Stimulated activated naive CD4-positive, alpha-beta T cell treated with Interleukin-2 at 50 U/mL for 16 hours (primary cell): ENCODE measurements at places on chromosomes 1 and 21.

- no peak for DNase-seq
These were observed 489.8 kb upstream of the TMPRSS15 start for GRCh38 chr21:18893406-18893805.

- no peak for DNase-seq
These were observed 21.5 kb upstream of the MYSM1 start for GRCh38 chr1:58721247-58721820.

- DNase-seq: no peak
These were observed 179.2 kb downstream of the BACH1 start for GRCh38 chr21:29477941-29478340.

- no peak for DNase-seq
These were observed 65.6 kb downstream of the OPTC start for GRCh38 chr1:203559523-203559922.

DNA sequence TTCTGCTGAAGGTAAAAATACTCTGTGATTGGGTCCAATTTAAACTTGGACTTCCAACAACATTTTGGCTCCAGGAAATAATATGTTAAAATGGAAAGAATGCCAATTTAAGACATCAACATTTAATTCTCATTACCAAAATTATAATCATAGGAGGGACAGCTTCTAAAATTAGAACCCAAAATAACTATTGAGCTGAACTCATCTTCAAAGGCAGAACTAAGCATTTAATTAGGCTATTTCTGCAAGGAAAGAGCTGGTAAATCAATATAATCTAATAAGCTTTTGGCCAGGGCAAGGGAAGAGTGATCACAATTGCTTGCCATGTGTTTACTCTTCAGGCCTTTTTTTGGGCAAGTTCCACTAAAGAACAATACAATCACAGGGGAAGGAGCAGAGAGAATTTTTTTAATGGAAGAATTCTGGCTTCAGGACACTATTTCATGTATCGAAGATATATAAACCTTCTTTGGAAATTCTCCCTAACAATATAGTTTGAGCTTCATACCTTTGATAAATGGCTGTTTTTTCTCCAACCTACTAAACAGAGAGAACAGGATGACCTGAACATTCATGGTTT is 133.1 kb upstream of the PTBP2 start:
- no peak for DNase-seq

GRCh38 chr1:46448109-46448911 is 41.3 kb upstream of the DMBX1 start:
- no peak for DNase-seq

DNA sequence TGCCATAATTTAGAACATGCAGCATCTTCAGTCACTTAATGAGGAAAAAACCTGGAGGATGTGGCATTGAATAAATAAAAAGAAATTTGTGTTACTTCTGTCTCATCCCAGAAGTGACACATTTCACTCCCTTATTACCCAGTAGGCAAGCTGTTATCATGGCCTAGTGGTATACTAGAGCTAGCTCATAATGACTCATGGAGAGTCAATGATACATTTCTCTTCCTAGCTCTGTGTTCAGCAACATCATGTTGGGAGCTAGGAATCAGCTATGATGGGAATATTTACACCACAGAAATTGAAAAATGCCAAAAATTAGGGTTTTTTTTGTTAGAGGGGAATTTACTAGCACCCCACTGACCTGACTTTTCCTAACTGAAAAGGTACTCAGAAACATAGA is 182.7 kb downstream of the HMCN1 start:
- DNase-seq: no peak

GRCh38 chr1:218985424-218985984 is 188.2 kb upstream of the LYPLAL1 start:
- no peak for DNase-seq

GRCh38 chr1:70153739-70154138 is 51.6 kb downstream of the LRRC40 start:
- DNase-seq: no peak

- no peak for DNase-seq
These were observed 13.4 kb downstream of the PLEKHO1 start for GRCh38 chr1:150162862-150163706.

DNA sequence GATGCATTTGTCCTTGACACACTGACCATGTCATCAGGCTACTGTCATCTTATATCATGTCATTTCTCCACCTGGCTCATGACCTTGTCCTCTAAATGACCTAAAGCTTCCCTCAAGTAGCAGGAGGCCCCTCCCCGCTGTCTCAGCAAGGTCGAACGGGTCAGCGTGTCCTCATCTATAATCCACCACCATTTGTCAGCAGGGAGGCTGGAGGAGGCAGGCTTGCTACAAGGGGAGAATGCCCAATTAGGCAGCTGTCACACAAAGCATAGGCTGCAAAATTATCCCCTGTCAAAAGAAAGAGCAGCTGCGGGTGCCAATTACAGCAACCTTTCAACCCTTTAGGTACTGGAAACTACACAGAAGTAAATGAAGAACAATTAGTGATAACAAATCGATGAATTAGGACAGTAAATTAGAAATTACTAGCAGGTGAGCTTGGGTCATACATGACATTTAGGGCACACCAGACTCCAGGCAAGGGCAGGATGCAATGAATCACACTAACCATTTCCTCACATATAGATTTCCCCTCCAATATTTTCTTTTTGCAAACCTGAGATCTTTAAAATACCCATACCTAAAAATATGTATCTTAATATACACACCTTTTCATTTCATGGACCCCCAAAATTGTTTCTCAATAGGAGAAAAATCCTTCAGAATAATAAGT is 61.2 kb downstream of the NRIP1 start:
- DNase-seq: no peak

GRCh38 chr1:221032204-221032585 is 153.0 kb downstream of the HLX start:
- no peak for DNase-seq

GRCh38 chr1:201889090-201889968 is 631 bp downstream of the SHISA4 start:
- DNase-seq: no peak

DNA sequence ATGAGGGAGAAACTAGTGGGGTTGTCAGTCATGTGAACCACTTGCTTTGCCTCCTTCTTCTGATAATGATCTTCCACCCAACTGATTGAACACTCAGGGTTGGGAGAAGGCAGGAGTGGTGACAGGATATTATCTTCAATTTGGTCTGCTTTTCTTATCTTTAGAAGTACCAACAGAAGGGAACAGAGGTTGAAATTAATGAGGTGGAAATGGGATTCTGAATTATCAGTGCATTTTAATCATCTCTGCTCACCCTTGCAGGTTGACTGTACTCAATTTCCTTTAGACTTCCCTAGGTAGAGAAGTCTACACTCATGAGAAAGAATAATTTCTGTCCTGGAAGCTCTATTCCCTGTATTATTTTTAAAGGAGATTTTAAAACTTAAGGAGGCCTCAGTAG is 19.9 kb upstream of the PTPN14 start:
- no peak for DNase-seq

- DNase-seq: no peak
These were observed 34.8 kb upstream of the IKBKE start for GRCh38 chr1:206435445-206435844.

GRCh38 chr1:156616463-156616862 is 2.8 kb upstream of the HAPLN2 start:
- DNase-seq: no peak

DNA sequence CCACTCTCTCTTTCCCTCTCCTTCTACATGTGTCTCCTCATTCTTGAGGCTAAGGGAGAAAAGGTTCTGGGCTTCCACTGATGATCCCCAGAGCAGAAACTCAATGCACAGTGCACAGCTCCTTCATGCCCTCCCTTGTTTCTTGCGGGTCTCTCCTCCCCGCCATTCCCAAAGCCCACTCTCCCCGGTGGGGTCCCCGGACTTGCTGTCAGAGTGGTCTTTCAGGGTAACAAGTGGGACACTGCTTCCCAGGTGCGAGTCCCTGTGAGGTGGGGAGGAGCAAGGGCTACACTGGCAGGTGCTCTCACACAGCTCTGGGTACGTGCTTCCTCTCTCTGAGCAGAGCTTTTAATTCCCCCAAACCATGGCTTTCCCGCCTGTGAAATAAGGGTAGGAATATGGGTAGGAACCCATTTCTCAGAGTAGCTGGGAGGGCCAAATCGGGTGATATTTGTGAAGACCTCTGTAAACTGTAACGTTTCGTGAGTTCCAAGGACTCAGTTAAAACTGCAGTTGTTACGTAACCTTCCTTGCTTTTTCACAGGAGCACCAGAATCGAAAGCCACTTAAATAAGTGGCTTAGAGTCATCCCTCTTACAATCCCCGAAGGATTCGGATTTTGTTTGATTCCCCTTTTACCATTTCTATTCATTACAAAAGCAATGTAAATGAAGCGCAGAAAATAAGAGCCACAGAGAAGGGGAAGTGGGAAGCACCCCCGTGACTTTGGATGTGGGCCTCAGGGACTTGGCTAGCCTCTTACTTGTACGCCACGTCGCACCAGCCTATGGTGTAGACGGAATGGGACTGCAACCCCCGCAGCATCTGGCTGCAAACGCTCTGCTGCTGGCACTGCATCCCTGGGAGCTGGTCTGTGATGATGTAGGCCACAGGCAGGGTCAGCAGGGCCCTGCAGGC is 6.2 kb downstream of the PGLYRP3 start:
- DNase-seq: no peak

- no peak for DNase-seq
These were observed 576.2 kb downstream of the NEGR1 start for GRCh38 chr1:71706029-71706671.
